ENCODE measurements at places on chromosomes 1 and 21.

- no peak for DNase-seq
Measured at GRCh38 chr1:230056098-230056497, 10.9 kb upstream of the GALNT2 start.

- no peak for DNase-seq
Measured at GRCh38 chr1:50851034-50851433, 109.0 kb downstream of the FAF1 start.

GRCh38 chr1:196387766-196388165 is 220.5 kb downstream of the KCNT2 start:
- no peak for DNase-seq

GRCh38 chr1:167499664-167500101 is 18.6 kb downstream of the CD247 start:
- peak; percentile 34 for DNase-seq

DNA sequence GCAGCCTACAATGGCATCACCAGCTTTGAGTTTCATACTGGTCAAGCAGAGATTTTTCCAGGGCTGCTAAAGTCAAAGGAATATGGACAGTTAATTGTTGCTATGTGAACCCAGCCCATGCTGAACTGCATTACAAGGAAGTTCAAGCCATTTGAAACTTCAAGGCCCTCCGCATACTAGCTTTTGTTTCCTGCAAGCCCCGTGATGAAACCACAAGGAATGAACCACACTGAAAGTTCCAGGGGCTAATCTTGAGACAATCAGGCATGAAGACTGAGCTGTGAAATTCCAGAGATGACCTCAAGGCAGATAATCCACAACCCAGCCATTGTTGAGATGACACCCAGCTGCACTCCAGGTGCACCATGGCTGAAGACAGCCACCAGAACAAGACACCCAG is 180.8 kb downstream of the C1orf21 start:
- DNase-seq, result no peak

GRCh38 chr1:93847811-93848288 is 31.2 kb downstream of the DNTTIP2 start:
- peak; percentile 73 for DNase-seq

- no peak for DNase-seq
Measured at GRCh38 chr1:30715216-30715615, 8.2 kb downstream of the MATN1 start.

GRCh38 chr1:116667575-116668105 is at the start of gene IGSF3:
IGSF3 (minus strand) TSS chr1:116667733; CDS start chr1:116666326, 1,407 bp downstream.
- DNase-seq, result peak; percentile 85

DNA sequence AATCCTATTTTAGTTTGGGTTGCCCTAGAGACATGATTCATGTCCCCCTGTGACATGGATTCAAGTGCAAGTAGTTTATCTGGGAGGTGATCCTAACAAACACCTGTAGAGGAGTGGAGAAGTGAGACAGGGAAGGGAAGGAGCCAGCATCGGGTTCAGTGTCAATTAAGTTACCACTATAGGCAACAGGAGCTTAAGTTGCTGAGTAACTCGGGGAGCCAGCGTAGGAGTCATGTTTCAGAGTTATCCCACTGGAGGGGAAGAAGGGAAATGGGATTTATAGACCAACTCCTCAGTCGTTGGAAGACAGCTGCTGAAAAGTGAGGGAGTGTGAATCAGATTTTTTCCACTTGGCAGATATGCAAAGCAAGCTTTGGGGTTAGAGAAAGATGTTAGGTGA is 54.9 kb downstream of the SLC30A7 start:
- no peak for DNase-seq

- no peak for DNase-seq
Measured at GRCh38 chr21:33998809-33999208, 74.6 kb upstream of the MRPS6 start.

DNA sequence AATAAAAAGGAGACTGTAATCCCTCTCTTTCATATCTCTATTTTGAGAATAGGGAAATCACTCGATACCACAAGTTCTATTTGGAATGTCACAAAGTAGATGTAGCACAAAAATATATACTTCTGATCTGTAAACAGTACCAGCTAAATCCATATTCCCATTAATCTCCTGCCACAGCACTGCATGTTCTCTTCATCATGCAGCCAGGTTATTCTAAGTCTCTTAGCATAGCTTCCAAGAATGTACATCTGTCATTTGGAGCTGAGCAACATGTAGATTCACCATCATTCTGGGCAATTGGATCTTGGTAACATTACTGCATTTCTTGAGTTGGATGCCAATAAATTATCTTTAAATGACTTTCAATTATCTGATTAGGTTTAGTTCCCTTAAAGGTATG is 1874.5 kb downstream of the MRPL39 start:
- DNase-seq, result no peak

- no peak for DNase-seq
Measured at GRCh38 chr21:45834821-45835293, 146.7 kb upstream of the COL6A1 start.

DNA sequence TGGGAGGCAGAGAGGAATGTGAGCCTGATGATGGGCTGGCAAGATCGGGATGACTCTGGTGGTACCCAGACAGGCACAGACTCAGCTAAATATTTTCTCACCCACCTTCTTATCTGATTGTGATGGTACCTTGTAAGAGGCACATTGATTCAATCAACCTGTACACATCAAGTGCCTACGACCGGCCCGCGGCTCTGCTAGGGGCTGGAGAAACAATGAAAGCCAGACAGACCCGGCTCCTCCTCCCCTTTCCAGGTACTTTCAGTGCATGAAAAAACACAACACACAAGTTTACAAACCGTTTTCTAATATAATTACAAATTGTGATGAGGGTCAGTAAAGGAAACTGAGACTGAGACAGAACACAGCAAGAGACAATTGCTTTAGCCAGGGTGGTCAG is 115.0 kb downstream of the LACTBL1 start:
- DNase-seq, result no peak

DNA sequence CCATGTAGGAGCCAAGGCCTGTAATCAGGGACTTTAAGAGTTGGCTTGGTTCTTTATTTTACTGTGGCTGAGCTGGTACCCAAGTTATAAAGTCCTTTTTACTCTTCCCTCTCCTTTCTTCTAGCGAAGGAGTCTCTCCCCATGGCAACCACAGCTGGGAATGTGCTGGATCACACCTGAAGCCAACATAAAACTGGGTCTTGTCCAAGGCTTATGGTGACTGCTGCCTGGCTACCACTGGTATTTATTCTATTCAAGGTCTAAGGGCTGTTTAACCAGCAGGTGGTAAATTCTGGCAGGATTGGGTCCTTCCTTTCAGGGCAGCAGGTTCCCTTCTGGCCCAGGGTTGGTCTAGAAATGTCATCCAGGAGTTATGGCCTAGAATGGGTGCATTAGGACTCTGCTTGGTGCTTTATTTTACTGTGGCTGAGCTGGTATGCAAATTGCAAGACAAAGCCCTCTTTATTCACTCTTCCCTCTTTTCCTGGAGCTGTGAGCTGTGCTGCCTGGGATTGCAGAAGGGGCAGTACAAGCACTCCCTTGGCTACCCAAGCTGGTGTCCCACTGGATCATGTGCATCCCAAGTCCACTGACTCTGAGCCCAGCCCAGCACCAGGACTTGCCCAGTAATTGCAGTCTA is 26.6 kb downstream of the SLC22A15 start:
- no peak for DNase-seq

DNA sequence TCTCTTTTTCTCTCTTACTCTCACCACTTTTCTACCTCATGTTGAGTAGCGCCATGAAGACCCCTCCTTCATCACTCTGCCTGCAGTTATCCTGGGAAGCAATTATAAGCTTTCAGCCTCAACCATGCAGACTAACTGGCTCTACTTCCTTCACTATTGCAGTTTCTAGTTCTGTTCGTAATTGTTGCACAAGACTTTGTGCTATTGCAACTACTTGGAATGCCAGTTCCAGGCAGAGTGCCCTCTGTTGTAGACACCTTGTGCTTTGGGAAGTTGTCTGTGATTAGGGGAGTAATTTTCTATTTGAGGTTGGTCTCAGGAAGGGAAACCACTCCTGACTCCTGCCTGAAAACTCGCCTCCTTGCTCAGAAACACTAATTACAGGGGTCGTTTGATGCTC is 19.4 kb downstream of the PGM1 start:
- DNase-seq, result no peak

DNA sequence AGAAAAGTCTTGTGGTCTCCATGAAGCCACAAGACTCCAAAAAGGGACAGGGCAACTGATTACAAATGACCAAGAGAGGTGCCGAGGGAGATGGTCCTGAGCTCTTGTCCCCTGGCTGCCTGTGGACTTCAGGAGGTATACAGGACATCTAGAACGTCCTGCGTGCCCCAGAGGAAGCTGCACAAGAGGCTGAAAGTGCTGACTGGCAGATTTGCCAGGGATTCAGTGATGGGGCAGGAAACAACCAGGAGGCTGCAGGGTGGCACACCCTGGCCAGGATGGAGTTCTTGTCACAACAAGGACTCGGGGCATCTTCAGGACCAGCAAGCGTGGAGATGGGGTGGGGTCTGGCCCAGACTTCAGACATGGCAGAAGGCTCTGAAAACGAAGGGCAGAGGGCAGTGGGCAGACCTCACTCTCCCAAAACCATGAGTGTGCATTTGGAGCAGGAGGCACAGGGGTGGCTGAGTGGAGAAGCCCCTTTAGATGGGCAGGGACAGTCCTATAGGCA is 13.4 kb upstream of the PKP1 start:
- no peak for DNase-seq

GRCh38 chr1:16145662-16146278 is 10.1 kb downstream of the EPHA2 start:
- DNase-seq, result peak; percentile 61

GRCh38 chr1:90161625-90162024 is 166.7 kb downstream of the ZNF326 start:
- no peak for DNase-seq

GRCh38 chr1:12170263-12170671 is 3.5 kb downstream of the TNFRSF1B start:
- no peak for DNase-seq

DNA sequence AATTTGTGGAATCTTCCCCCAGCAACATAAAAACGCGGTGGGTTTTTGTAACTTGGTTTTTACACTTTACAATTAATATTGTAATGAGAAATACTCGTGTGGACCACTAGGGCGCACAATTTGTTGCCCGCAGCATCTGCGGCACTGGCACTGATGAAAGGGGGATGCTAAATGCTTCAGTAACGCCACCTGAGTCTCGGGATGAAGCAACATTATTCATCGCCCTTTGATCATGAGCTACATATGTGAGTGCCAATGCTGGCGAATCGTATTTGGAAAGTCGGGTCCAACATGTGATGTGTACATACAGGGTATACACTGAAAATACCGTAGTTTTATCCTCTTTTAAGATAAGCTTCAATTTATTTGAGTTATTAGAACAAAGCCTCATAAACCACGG is 34.2 kb upstream of the COX20 start:
- DNase-seq, result peak; percentile 13

- no peak for DNase-seq
Measured at GRCh38 chr1:61392409-61393242, 310.3 kb downstream of the NFIA start.

DNA sequence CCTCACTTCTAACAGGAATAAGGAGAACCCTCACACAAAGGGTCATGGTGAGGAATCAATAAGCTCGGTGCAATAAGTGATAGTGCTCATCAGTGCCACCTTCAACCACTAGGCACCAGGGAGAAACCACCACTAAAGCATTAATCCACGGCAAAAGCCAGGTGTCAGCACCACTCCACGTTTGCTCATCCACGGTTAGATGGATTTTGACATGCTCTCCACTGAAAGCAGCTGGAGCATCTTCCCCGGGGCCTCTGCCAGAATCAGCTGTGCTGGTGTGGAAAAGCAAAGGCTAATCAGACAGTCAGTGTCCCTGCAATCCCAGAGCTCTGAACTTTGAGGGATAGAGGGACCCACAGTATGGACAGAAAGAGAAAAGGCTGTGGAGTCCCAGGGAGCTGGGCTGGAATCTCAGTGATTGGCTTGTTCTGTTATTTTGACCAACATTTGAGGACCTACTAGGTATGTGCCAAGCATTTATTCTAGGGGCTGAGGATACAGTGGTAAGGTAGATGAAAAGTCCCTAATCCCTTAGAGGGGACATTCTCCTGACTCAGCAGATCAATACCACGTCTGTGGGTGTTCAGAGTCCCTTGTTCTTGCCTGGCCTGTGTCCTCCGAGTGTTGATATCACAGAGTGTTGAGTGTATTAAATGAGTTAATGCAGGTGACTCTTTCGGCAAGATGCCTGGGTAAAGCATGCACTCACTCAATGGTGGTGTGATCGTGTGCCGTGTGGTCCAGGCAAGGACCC is 41.3 kb downstream of the FHAD1 start:
- DNase-seq, result no peak

DNA sequence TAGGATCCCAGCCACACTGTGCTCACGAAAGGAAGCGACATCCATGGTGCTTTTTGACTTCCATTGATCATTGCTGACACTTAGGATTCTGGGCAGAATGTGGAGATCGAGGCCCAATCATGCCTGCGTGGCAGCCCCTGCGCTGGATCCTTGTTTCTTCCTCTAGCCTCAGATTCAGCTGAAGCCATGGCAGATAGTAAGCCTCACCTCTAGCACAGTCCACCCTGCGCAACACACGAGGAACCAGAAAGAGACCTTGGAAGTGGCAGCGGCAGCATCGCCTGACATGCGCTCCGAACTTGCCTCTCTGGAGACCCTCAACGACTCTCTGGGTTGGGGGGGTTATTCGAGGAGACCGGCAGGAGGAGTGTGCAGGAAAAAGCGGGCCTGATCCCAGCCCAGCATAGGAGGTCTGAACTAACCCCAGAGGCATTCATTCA is 10.6 kb downstream of the HLX start:
- no peak for DNase-seq

DNA sequence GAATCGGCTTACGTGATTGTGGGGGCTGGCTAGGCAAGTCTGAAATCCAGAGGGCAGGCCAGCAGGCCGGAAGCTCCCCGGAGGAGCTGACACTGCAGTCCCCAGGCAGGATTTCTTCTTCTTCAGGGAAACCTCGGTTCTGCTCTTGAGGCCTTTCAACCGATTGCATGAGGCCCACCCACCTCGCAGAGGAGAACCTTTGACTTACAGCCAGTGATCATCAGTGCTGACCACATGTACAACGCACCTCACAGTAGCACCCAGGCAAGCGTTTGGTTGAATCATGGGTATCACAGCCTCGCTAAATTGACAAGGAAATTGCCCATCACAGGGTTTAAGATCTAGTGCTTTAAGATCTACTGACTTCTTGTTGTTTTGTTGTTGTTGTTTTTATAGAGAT is 23.6 kb upstream of the GPR157 start:
- no peak for DNase-seq

- no peak for DNase-seq
Measured at GRCh38 chr1:210125143-210125542, 107.5 kb upstream of the SERTAD4 start.

Measured in transverse colon (tissue), 4 donors.